Naive thymus-derived CD8-positive, alpha-beta T cell (primary cell): ENCODE measurements at places on chromosomes 2 and 18.

- no peak for DNase-seq
These were observed 37.2 kb downstream of the NLRC4 start for GRCh38 chr2:32227492-32227891.

DNA sequence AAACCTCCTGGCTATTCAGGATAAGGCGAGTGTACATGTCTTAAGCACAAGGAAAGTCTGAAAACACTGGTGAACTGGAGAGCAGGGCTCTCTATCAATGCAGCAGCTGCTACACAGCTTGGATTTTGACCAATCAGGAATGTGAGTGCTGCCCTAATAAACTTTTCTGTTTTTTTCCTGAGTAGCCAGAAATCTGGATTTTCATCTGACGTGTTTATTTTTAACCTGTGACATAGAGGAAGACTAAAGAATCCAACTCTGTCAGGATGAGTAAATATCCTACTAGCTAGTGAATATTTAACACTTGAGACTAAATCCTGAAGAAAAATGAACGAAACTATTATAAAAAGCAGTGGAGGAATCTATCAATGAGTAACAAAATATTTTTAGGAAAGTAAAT lies 1638.9 kb downstream of the LRP1B start:
- DNase-seq, result no peak

GRCh38 chr2:61758159-61758558 lies 95.7 kb downstream of the FAM161A start:
- DNase-seq, result no peak

GRCh38 chr18:67239826-67240225 lies 276.7 kb downstream of the DSEL start:
- no peak for DNase-seq

DNA sequence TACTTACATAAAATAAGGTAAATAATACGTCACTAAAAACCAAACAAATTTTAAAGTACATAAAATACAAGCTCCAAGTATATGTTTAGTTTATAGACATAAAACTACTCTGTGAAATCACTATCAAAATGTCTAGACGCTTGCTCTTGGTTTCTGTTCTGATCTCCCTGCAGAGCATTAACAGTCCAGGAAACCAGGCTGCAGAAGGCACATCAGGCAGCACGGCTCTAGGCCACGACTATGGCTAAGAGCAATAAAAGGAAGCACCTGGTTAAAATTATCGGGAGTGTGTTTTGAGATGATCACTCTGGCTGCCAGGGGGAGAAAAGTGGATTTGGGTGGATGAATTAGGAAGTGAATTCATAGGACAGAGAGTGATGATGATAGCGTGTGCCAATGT lies 196.0 kb upstream of the SPHKAP start:
- DNase-seq, result no peak

GRCh38 chr2:103977668-103978067 lies 876.2 kb upstream of the POU3F3 start:
- DNase-seq, result no peak

GRCh38 chr2:174878537-174879147 lies 114.4 kb upstream of the CHRNA1 start:
- no peak for DNase-seq

GRCh38 chr2:6960659-6961058 lies 43.4 kb downstream of the RNF144A start:
- no peak for DNase-seq

GRCh38 chr2:239085201-239085992 lies 237.5 kb downstream of the TWIST2 start:
- DNase-seq, result no peak

GRCh38 chr18:78972385-78972918 lies 7.2 kb upstream of the SALL3 start:
- no peak for DNase-seq

GRCh38 chr18:42290318-42291307 lies 335.6 kb downstream of the PIK3C3 start:
- no peak for DNase-seq

DNA sequence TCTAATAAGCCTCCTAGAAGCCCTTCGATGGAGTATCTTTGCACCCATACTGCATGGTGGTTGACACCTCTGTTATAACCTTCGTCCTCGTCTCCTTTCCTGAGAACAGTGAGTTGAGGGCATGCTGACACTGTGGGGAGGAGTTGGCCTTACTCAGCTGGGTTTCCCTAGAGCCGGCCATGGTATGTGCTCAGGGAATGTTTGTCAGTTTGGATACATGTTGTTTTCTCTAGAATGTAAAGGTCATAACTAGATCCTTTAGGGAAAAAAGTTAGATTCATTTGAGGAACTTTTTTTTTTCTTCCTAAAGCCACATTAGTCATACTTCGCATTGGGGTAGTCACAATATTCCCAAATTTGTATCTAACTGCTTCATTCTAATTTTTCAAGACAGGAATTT lies 106.0 kb upstream of the FOSL2 start:
- DNase-seq, result no peak

GRCh38 chr2:186456941-186457340 lies 29.1 kb upstream of the ZC3H15 start:
- no peak for DNase-seq

DNA sequence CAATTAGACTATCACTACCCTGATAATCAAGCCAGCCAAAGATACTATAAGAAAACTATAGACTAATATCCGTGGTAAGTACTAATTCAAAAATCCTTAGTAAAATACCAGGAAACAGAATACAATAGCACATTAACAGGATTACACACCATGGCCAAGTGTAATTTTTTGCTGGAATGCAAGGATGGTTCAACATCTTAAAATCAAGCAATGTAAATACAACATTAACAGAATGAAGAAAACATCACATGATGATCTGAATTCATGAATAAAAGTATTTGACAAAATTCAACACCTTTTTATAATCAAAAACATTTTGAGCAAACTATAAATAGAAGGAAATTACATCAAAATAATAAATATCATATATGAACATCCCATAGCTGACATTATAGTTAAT lies 350.7 kb upstream of the LRRTM1 start:
- no peak for DNase-seq

- no peak for DNase-seq
These were observed 24.9 kb downstream of the MTCL1 start for GRCh38 chr18:8730080-8730827.

DNA sequence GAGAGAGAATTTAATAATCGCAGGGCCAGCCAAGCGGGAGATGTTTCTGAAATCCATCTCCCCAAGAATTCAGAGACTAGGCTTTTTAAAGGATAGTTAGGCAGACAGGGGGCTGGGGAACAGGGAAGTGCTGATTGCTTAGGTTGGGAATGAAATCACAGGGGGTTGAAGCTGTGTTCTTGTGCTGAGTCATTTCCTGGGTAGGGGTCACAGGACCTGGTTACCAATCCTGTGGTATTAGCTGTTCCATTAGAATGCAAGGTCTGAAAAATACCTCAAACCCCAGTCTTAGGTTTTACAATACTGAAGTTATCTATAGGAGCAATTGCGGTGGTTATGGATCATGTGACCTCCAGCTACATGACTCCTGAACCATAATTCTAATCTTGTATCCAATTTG lies 4.6 kb downstream of the SP140 start:
- DNase-seq, result no peak

DNA sequence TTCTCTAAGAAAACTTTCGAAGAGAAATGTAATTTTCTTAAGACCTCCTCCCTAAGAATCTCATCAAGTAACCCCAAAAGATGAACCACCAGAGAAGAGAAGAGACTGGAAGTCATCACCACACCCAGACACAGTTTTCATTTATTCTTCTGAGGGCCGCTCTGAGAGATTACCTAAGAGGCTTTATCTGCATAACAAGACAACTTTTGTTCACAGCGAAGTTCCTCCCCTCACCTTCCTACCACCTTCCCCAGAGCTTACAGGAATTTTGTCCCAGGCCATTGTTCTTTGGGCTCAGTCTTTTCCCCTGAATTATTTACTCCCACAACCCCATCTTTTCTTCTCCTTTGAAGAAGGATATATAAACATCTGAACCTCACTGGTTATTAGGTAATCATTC lies 92.8 kb downstream of the AKAIN1 start:
- DNase-seq, result no peak

DNA sequence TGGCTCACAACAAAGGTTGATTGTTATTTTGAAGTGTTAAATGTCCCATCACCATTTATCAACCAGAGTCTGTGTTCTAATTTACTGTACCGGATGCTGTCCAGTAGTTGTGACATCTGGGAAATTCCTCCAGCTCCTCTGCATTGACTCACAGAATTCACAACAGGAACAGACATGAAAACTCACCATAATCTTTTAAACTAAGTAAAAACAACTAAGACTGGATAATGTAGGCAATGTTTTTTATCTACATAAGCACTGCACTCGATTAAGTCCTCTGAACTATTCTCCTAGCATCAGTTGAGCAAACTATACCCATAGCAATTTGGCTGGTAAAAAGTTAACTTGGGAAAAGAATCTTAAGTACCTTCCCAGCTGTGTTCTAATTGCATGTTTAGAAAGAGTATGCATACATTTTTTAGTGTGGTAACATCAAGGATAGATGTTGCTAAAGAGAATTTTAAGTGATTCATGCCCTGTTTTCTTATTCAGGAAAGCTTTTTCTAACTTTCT lies 42.9 kb upstream of the MYO1B start:
- DNase-seq, result no peak

GRCh38 chr2:28394997-28395333 lies 2.3 kb downstream of the FOSL2 start:
- DNase-seq, result no peak

DNA sequence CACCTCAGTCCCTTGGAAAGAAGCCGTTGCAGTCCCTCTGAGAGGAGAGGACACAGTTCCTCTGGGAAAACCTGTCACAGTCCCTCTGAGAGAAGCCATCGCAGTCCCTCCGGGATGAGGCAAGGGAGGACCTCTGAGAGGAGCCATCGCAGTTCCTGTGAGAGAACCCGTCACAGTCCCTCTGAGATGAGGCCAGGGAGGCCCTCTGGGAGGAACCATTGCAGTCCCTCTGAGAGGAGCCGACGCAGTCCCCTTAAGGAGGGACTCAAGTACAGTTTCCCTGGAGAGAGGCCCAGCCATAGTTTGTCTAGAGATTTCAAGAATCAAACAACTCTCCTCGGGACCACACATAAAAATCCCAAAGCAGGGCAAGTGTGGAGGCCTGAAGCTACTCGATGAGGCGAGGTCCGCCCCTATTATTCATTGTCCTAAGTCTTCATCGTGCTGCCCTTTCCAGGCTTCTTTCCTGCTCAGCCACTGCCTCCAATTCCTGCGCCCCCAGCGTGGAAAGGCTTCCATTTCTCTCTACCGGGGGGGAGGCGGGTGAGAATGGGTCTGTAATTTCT lies 630 bp upstream of the ZNF512 start:
- DNase-seq, result no peak

DNA sequence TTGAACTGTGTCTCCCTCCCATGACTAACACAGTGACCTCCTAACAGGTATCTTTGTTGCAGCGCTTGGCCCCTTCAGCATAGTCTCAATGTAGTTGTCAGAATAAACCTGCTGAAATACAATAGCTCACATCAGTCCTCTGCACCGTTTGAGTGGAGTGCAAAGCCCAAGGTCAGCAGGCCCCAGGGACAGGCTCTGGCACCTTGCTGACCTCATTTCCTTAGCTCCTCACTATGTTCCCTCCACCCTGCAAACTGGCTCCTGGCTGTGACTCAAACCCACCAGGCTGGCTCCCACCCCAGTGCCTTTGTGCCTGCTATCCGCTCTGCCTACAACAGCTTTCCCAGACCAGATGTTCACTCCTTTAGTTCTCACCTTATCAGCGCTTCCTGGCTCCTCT lies 146.7 kb downstream of the LRATD1 start:
- DNase-seq, result no peak

DNA sequence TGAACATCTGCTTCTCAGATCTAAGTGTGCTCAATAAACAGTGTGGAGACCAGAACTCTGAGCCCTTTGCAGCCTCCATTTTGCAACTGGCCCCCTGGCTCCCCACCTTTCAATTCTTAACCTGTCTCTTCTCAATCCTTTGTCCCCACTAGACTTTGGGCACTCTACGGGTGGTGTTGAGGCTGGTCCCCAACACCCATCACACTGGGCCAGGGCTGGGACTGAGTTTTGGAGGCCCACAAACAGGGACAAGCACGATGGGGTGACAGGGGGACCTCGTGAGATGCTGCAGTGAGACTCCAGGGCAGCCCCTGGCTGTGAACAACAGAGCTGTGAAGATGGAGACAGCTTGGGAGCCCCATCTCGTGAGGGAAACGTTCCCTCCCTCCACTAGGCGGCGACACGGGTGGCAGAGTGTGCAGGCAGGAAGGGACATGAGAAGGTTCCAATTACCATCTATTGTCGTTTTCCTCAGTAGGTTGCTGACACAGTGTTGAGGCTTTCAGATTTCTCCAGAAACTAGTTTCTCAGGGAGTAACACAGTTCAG lies 1.2 kb downstream of the ANKMY1 start:
- peak; percentile 78 for DNase-seq

- no peak for DNase-seq
These were observed 56.4 kb downstream of the ADCY3 start for GRCh38 chr2:24863641-24864040.

GRCh38 chr2:104945121-104945520 lies 91.2 kb downstream of the POU3F3 start:
- no peak for DNase-seq

- DNase-seq, result no peak
These were observed 38.2 kb downstream of the CENPO start for GRCh38 chr2:24831221-24832072.

GRCh38 chr18:8507915-8508705 lies 101.1 kb upstream of the RAB12 start:
- DNase-seq, result no peak

DNA sequence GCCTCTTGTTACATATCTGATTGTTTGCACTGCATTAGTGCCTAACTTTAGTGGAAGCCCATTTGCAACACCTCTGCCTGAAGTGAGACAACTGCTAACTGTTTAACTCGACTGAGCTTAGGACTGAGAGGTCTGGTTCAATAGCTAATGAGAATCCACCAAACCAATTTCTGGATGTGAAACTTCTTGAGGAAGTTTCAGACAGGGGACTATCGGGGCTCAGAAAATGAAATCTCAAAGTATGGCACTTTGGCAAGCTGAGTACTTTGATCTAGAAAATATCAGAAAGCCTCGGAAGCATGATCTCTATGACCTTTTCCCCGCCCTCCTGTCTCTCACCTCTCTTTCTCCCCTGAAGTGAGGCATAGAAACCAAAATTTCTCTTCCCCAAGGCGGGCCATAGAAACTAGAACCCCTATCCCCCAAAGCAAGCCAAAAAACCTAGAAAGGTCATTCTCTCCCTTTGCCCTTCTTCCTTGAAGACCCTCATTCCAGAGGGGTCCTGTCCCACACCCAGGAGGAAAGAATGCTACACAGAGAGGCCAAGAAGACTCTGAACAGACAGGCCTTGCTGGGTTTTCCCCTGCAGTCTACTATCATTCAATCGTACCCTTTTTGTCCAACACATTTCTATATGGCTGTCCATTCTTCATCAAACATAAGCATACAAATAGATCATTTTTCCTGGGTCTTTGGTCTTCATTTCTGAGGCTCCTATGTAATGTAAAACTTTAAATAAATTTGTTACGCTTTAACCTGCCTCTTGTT lies 69.6 kb upstream of the CREB1 start:
- DNase-seq, result no peak

DNA sequence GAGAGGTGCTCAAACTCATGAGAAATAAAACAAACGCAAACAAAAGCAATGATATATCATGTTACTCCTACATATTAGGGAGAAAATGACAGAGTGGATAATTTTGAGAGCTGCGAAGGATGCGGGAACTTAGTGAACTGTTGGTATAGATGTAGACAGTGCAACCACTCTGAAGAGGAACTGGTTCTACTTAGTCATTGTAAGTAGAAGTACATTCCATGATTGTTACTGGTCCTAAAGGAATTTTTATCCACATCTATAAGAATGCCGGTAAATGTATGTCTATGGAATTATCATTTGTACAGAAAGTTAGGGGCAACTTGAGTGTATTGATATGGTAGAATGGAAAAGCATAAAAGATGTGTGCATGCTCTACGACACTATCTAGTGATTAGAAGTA lies 1238.4 kb downstream of the LRP1B start:
- DNase-seq, result no peak
